ENCODE measurements at places on chromosomes 11 and 22. TPM values are rescaled to one million over a fixed set of nuclear protein-coding genes. Genes with fewer than 3 reads are reported as not detected.

DNA sequence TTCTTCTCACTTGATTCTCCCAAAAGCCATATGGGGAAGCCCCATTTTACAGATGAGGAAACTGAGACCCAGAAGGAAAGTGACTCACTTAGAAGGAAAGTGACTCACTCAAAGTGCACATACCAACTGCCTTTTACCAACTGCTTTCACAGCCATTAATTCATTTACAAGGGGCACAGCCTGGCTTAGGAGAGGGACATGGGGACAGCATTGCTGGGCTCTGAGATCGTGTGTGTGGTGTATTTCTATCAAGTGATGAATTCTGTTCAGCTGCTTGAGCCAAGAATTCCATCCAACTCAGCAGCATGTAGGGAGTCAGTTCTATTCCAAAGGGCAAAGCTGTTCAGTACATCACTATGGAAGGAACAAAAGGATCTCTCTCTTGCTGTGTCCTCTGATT lies 23.5 kb upstream of the PAK1 start:
- no peak for DNase-seq

DNA sequence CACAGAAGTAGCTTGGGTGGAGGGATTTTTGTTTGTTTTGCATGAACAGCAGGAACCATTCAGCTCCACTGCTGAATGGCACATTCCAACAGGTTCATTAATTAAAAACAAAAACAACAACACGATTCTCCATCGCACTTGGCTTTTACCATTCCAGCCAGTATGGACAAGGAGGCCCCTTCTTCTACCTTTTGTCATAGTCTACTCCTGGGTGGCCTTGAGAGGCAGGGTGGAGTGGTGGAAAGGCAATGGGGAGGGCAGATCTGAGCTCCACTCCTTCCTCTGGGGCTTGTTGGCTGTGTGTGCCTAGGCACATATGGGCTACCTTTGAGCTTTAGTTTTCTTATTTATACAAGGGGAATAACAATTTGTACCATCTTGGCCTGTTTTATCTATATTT lies 4.8 kb downstream of the TIMP3 start:
- no peak for DNase-seq

Gene CDC42EP1
- total RNA-seq: 17.7 TPM

Gene SYT8
- total RNA-seq: not detected

DNA sequence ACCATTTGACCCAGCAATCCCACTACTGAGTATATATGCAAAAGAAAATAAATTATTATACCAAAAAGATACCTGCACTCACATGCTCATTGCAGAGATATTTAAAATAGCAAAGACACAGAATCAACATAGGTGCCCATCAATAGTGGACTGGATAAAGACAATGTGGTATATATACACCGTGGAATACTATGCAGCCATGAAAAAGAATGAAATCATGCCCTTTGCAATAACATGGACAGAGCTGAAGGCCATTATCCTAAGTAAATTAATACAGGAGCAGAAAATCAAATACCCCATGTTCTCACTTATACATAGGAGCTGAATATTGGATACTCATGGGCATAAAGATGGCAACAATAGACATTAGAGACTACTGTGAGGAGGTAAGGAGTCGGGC lies 68.7 kb downstream of the DLG2 start:
- no peak for DNase-seq

Gene RASSF10
- total RNA-seq: 0.25 TPM

GRCh38 chr22:29872989-29873388 lies 10.0 kb upstream of the MTMR3 start:
- no peak for DNase-seq

DNA sequence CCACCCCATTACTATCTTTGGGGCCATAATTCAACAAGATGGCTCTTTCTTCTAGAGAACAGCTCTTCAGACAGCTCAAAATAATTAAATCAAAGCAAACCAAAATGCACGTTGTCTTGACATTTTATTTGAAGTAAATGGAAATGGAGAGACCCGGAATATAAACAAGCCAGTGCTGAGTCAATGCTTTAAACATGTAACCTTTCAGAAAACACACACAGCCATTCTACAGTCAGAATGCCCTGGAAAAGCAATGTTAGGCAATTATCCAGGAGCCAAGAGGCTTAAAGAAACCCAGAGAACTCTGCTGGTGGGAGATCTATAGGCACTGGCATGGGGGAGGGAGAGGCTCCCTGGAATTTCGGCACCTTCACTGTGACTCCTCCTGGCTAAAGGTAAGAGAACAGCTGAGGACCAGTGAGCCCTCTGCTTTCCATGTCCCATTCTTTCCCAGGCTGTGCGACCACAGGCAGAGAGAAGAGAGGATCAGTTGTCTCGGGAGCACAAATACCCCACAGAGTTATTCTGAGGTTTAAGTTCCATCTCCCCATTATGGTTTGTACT lies 254.0 kb upstream of the CCDC90B start:
- no peak for DNase-seq

- no peak for DNase-seq
These were observed 112.7 kb downstream of the ZBTB16 start for GRCh38 chr11:114172055-114172861.

DNA sequence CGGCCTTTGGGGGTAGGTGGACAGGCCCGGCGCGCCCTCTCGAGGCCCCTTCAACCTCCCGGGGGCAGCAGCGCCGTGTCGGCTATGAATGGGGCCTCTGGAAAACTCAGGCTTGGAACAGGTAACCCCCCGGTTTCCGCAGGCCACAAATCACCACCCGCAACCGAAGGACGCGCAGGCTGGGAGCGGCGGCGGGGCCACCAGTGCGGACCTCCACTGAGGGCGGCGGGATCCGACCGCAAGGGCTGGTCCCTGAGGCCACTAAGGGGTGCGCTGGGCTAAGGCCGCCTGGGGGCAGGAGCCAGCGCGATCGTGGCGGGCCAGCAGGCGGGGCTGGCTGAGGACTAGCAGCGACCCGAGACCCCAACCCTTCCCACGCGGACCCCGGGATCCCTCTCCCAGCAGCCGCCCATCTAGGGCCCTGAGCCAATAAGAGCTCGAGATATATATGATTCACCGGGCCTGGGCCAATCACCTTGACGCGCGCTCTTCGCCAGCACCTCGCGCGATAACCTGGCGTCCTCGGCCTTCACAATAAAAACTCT lies 609 bp upstream of the ATF4 start:
- peak; percentile 98 for DNase-seq

Gene RPS13
- 741 TPM for total RNA-seq

DNA sequence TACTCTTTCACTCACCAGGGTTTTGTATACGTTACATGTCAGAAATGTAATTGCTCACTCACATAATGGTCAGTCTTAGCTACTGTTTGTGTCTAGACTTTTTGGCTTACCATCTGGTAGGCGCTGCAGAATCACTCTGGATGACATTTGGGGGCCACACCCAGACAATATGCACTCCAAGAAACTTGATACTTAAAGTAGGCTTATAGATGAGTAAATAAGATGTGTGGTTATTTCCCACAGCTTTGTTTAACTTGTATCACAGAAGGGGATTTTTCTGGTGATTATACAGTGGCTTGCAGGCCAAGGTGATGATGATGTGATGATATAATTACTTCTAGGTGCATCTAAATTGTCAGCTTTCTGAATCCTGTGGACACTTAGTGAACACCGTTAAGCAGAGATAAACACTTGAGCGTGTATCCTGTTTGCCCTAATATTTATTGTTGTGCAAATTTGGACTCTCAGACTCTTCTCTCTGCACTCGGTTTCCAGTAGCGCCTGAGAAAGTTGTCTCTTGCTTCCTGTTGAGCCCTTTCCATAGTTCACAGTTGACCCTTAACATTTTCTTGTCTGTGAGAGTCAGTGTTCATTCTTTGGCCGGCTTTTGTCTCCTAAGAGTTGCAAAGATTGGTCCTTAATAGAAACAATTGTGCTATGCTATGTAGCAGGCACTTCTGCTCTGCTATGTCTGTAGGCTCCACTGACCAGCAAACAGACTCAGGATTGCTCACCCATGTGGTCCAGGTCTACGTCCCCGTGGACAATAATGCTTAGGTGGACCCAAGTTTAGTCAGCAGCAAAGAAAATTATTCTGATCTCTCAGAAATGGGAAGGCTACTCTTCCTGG lies 89.3 kb downstream of the PRR5L start:
- DNase-seq: no peak

DNA sequence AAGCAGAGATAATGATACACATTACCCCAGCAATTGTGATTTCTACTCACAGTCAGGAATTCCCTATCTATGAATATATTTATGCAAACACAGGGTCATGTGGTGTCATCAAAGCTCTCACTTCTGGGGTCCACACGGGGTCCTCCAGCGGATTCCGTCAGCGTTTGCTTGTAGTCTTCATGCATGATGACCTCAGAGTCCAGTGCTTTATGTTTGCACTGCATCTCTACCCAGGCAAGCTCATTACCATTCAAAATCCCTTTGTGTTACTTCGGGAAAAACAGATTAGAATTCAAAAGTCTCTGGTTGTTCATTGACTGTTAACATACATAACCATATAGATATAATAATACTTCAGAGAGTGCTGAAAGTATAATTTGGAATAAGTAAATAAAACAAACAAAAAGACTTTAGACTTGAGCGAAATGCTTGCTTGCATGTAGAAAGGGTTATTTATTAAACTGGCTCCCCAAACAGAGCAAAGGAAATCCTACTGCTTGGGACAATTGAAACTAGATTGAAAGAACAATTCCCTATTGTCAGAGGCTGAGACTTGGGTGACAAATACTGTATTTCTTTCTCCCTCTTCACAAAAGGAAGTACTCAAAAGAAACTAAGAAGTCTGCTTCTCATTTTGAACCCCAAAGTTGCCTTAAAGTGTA lies 423.1 kb downstream of the ETS1 start:
- no peak for DNase-seq

- DNase-seq: peak; percentile 71
These were observed at the start of gene SCARF2 for GRCh38 chr22:20437613-20438426. TSS of gene SCARF2 (minus strand) at chr22:20437825. CDS start at chr22:20437754, 71 bp downstream.

DNA sequence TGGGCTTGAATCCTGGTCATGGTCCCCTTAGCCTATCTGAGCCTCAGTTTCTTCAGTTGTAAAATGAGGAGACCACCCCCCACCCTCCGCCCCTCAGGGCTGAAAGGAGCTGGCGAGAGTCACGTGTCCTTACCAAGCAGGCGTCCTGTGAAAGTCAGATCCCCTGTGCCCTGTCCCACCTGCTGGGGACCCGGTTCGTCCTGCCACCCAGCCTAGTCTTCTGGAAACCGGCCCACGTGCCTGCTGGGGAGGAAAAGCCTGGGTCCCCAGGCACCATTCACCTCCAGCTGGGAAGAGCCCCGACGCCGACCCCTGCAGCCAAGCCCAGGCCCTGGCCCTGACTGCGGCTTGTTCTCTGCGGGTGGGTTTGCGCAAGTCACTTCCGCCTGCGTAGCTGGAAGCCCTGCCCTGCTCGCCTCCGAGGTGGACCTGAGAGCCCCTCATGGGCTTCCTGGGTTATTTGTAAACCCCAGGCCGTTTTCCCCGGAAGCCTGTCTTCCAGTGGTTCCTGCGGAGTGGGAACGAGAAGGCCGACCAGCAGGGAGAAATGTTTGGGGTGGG lies 679 bp upstream of the SSH3 start:
- DNase-seq: no peak

DNA sequence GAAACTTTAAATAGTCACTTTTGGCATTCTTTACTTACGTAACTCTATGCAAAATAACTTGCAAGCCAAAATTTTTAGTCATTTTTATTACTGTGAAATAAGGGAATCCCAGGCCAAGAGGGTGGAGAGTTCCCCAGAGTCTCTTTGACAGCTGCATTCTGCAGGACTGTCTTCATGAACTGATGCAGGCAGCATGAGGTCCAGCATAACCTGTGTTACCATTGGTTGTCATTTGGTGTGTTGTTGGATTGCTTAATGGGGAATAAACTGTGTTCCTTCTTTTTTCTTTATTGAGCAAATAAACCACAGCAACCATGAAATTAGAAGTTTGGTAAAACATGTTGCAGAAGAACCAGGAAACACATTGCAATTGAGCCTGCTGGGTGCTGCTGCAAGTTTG lies 24.6 kb downstream of the MMP27 start:
- DNase-seq: no peak

GRCh38 chr11:74112877-74113276 lies 57.9 kb downstream of the C2CD3 start:
- DNase-seq: no peak

DNA sequence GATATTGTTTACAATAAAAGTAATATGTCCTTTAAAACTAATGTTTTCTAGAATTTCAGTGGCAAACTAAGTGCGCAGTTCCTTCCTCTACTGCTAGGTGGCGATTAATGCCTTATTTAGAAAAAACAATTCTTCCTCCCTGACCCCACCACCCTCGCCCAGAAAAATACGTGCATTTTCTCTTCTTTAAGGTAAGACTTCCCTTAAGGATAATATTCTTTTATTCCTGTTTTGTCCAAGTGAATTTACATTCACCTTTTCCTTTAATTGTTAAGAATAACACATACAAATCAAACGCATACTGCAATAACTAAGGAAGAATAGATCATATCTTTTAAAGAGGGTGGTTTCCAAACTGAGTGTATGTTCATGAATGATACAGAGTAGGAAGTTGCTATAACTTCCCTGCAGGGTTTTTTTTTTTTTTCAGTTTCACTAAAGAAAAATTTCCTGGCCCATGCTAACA lies 17.0 kb upstream of the PSMA1 start:
- DNase-seq: no peak

GRCh38 chr11:61370349-61371005 lies 8.3 kb downstream of the TMEM138 start:
- DNase-seq: no peak

Gene GLYAT
- total RNA-seq: not detected

DNA sequence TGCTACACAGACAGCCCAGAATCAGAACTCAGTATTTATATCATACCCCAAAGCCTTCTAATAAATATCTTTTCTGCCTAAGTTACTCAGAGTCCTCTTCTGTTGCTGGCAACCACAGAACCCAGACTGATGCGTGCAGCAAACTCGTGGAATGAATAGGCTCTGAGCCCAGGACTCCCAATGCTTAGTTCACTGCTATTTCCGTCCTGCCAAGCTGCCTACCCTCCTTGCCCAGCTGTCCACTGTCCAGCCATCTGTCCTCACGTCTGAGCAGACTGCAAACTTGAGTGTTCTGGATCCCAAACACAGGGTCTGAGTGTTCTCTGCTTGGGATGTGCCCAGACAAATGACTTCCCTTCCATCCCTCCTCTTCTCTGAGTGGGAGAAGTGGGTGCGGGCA lies 19.4 kb downstream of the PTPN5 start:
- no peak for DNase-seq

GRCh38 chr11:99555486-99555885 lies 534.7 kb downstream of the CNTN5 start:
- no peak for DNase-seq

DNA sequence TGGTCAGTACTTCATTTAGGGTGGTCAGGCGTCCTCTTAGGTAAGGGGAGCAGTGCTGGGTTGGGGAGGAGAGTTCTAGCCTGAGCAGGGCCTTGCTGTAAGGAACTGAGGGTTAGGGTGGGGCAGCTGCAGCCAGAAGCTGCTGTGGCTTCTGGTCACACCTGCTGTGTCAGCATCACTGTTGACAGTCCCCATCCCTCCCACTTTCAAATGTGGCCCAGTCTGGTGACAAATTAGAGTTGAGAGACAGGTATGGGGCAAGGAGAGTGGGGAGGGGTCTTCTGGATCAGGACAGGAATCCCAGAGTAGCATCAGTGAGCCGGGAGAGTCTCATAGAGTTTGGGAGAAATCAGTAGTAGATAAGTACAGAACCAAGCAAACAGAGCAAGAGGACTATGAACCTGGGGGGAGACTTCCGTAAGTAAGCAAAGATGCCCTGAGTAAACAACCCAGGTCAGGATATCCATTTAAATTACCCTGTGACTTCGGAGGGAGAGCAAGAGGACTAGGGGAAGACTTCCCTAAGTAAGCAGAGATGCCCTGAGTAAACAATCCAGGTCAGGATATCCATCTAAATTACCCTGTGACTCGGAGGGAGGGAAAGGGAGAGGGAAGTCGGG lies 53.7 kb downstream of the PPP6R2 start:
- no peak for DNase-seq

GRCh38 chr11:1338201-1339065 lies 29.0 kb upstream of the TOLLIP start:
- DNase-seq: no peak

Gene MGAT3
- total RNA-seq: 3.2 TPM

All from left ventricle myocardium inferior (tissue), 1 donor.